ENCODE measurements at places on chromosomes 6 and 20.

DNA sequence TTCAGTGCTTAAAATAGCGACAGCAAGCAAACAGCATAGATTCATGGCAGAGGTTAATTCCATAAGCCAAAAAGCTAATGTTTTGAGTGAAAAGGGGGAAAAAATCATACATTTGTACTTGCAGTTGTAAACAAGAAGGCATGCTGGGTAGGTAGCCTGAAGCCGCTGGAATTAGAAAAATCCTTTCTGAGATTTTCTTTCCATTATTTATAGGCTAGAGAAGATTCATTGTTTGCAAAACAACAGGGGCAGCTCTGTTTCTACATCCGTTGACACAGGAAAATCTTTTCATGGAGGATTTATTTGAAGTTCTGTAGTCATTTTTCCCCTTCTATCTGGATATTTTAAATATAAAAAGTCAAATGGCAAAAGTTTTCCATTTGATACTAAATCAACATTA lies 843.9 kb downstream of the QKI start:
- no peak for DNase-seq

DNA sequence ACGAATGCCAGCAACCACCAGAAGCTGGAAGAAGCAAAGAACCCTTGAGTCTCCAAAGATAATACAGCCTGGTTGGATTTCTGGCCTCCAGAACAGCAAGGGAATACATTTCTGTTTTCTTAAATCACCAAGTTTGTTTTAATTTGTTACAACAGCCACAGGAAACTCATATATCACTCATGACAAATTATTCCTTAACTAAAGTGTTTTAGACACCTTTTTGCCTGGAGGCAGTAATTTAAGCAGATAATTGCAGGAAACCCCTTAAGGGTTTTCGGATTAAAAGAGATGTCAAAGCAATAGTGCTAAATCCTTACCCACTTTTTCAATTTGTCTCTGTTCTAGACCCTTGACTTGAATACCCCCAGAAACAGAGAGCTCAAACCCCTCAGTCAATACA lies 1050.0 kb downstream of the EPHA7 start:
- no peak for DNase-seq

- no peak for DNase-seq
These were observed 15.0 kb downstream of the FOXA2 start for GRCh38 chr20:22569353-22569752.

- no peak for DNase-seq
These were observed 159.7 kb downstream of the TMEM242 start for GRCh38 chr6:157163434-157164159.

Measured in endothelial cell (in vitro differentiated cells).